ENCODE measurements at places on chromosomes 1 and 21.

DNA sequence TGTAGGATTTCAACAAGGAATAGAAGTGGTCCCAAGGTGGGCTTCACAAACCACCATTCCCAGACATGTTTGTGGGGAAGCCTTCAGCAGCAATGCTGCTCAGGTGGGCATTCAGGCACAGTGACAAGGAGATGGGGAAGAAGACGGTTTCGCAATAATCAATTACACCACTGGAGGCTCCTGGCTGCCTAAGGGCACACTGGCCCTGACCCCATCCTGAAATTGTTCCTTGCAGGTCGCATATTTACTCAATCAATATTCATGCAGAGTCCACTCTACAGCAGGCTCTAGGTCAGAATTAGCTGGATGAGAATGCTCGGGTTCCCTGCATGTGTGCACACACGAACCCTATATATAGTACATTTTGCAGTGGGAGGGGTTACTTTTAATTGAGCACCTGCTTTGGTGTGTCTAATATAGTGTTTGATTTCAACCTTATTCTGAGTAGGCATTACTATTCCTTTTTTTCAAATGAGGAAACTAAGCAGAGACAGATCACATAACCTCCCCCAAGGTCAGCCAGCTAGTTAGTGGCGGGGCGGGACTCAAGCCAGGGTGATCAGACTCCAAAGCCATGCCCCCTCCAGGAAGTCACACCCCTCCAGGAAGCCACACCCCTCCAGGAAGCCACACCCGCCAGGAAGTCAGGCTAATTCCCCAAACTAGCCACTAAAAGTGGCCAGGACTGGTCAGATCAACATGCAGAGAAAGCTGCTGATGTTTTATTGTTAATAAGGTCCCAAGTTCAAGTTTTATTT is 106.5 kb downstream of the HLCS start:
- DNase-seq, result no peak

DNA sequence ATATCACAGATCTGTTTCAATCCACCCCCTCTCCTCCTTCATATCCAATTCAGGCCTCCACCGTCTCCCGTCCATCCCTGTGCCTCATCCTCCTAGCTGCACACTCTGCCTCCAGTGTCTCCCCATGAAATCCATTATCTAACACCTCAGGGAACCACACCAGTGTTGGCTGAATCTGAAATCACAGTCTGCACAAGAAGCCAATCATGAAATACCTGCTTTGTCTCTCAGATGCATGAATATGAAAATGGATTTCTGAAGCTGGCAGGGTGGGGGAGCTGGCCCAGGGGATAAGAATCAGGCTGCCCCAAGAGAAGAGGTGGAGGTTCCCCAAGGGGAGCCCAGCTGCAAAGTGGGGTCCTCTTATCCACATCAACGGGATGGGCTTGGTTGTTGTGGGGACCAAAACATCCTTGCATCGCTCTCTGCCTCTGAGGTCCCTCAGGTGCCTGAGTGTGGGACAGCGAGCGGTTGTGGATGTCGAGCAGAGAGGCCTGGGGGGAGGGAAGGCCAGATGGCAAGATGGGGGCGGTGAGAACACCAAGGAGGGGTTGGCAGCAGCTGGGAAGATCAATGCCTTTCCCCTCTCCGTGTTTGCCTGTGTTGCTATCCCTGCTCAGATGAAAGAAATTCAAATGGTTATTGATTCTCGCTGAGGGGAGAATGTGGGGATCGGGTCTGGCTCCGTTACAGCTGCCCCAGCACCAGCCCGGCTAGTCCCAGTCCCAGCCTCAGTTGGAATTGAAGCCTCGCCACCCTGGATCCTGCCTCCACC is 237.3 kb upstream of the POU3F1 start:
- DNase-seq, result no peak

- no peak for DNase-seq
Observed at GRCh38 chr1:168466714-168467131, 77.1 kb downstream of the XCL2 start.

GRCh38 chr1:57324388-57324787 is 99.5 kb downstream of the DAB1 start:
- DNase-seq, result no peak

DNA sequence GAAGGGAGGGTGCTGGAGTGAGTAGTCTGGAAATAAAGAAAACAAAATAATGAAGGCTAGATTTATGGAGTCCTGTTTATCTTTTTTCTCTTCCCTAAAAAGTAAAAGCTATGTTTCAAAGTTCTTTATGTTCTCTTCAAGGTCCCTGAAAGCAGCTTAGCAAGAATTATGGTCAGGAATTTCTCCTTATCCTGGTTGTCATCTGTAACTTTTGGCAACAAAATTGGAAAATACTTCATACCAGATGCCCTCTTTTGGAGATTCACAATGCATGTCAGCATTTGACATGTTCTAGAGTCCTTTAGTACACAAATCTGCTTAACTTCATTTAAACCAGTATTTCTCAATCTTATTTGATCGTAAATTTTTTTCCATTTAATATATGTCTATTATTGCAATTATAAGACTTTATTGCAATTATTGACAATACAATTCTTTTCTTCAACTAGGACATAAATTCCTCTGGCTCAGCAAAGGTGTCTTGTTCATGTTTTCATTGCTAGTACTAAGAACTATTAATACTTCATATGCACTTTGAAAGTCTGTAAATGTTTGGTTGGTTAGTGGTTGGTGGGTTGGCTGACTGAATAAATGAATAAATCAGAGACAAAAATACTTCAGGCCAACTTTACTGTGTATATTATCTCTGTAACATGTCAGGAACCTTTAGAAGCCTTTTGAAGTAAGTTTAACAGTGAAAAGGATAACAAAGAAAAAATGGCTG is 101.5 kb downstream of the ATP1B1 start:
- DNase-seq, result no peak

DNA sequence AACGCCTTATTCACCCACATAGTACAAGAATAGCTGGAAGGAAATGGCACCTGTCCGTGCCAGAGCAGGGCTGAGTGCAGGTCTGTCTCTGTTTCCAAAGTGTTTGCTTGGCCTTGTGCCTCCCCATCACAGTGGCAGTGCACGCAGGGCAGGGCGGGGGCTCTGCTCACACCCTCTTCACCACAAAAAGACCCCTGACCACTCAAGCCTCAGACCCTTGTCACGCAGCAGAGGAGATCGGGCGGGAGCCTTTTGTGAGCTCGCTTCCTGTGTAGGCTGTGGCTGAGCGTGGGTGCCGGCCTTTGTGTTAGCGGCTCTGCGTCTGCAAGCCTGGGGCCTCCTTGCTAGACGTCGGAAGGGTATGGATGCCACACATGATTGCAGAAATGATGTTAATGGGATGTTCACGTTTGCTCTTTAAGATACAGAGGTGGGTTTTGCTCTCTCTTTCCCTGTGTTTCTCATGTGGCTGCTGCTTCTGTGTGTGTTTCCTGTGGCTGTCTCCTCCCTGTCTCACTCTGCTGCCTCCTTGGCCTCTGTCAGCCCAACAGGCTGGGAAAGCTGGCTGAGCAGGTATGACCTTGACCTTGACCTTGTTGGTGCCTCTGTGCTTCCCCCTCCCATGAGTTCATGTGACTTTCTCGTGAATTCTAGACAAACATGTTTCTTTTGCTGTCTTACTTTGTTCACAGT is 45.4 kb downstream of the S100B start:
- no peak for DNase-seq

DNA sequence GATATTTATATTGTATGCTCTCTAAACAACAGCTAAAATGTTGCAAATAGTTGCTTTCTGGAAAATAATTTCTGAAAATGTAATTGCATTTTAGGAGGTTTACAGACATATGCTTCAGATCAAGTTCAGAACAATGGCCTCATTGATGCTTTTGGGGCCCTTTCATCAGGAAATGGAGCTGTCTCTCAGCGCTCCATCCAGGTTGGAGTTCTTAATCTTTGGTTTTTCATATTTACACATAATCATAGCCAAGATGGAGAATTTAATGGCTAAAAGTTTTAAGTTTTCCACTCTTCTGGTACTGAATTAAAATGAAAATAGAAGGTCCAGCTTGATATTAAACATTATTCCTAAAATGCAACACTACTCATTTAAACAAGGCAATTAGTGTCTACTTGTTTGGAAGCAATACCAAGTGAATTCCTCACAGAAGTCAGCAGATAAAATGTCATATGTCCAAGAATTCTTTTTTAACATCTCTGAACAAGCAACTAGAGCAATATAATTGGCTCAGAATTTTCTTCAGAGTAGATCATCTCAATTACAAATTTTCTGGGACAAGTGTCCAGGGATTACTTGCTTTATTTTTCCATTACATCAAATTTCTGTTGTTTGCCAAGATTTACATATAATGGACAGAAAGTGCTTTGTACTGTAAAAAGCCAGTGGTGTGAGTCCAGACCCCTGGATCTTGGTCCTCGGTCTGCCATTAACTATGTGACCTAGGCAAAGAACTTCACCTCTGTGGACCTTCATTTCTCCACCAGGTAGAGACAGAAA is 22.6 kb downstream of the CLCA1 start:
- no peak for DNase-seq

DNA sequence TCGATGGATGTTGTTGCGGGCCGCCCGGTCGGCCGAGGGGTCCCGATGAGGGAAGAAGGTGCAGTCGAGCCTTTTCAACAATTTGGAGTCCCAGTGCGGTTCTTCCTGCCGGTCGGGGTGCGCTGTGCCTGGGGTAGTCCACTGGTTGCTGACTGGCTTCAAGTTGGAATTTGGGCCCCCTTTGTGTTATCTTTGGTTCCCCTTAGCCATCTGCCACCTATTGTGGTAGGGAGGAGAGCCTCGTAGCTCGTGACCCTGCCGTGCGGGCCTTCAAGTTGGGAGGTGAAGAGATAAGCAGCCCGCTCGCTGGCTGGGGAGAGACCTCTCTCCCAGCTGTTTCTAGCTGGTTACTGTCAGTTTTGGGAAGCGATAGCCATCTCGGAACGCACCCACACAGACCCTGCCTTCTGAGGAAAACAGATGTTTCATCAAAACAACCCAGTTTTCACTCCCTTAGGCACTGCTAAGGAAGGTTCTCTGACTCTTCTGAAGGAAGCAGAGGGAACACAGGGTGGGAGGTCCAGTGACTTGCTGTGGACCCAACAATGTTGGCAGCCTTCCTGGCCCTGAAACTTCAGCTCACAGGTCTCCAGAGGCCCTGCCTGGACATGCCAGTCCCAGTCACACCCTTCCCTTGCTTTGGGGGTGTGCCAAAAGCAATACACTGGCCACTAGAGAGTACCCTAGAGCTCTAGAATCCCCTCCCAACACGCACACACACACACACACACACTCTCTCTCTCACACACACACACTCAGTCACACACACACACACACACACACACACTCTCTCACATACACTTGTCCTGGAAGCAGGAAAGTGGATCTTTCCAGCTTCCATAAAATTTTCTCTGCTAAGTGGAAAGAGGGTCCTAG is 1.0 kb downstream of the BTG2 start:
- DNase-seq, result peak; percentile 33
